ENCODE measurements at places on chromosomes 3 and 15.

- DNase-seq, result peak; percentile 10
Measured at GRCh38 chr15:27238707-27239423, 267.9 kb downstream of the GABRG3 start.

- DNase-seq, result peak; percentile 93
Measured at GRCh38 chr3:188863999-188864406, 307.8 kb upstream of the TPRG1 start.

DNA sequence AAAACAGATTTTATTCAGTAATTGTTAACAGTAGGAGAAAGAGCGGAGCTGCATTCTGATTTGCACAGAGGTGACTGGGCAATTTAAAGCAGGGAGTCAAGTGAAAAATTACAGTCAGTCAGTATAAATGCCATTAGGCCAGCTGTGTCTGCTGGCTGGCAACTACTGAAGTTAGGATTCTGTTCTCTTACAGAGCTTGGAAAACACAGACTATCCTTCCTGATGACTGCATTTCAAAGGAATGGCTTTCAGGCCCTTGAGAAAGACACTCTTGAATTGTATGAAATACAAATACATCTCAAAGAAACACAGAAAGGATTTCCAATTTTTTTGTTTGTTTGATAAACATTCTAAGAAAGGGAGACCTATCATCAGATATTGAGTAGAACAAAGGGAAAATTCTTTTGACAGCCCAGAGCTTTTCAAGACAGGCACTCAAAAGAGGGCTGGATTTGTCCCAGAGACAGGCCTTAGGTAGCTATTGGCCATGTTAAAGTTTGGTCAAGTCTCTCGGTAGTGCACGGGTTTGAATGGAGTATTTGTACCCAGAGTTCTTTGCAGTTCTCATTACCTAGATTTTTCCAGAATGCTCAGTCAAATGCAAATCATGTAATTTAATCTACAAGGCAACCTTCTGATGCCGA is 551.2 kb upstream of the CCDC54 start:
- peak; percentile 77 for DNase-seq

- peak; percentile 64 for DNase-seq
Measured at GRCh38 chr3:23611737-23612295, 193.9 kb upstream of the UBE2E1 start.

DNA sequence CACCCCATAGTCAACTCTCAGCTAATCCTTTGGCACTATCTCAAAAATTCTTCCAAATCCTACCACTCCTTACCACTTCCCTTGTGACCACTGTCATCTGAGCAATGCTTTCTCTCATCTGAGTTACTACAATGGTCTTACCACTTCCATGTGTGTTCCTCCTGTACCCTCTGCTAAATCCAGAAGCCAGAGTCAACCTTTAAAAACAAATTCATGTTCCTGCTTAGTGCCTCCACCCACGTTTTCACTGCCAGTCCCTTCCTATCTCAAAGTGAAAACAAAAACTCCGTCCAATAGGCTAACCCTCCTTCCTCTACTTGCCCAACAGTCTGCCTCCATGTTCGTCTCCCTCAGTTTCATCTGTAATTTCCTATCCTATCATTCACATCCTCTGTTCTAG is 109.0 kb downstream of the ADAMTS9 start:
- DNase-seq, result no peak

- peak; percentile 9 for DNase-seq
Measured at GRCh38 chr15:68126396-68126795, 72.3 kb downstream of the PIAS1 start.

DNA sequence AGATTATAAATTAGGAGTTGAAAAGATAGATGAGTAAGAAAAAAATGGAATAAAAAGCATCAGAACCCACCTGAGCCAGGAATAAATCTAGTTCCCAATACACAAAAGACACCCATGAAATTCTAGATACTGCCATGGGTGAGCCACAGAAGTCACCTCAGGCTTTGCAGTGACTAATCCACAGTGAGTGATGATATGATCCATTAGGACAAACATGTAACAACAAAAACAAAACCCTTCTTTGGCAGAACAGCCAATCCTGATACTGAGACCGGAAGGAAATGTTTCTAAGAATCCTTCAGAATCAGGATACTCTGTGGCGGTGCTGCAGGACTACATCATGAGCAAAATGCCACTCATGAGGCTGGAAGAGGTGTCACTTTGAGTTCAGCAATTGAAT is 15.0 kb upstream of the MINDY4B start:
- DNase-seq, result no peak

- DNase-seq, result no peak
Measured at GRCh38 chr3:126351086-126351770, 6.0 kb downstream of the KLF15 start.

- no peak for DNase-seq
Measured at GRCh38 chr3:194824100-194824499, 138.4 kb downstream of the FAM43A start.

GRCh38 chr3:177591379-177591778 is 394.1 kb upstream of the TBL1XR1 start:
- peak; percentile 65 for DNase-seq

DNA sequence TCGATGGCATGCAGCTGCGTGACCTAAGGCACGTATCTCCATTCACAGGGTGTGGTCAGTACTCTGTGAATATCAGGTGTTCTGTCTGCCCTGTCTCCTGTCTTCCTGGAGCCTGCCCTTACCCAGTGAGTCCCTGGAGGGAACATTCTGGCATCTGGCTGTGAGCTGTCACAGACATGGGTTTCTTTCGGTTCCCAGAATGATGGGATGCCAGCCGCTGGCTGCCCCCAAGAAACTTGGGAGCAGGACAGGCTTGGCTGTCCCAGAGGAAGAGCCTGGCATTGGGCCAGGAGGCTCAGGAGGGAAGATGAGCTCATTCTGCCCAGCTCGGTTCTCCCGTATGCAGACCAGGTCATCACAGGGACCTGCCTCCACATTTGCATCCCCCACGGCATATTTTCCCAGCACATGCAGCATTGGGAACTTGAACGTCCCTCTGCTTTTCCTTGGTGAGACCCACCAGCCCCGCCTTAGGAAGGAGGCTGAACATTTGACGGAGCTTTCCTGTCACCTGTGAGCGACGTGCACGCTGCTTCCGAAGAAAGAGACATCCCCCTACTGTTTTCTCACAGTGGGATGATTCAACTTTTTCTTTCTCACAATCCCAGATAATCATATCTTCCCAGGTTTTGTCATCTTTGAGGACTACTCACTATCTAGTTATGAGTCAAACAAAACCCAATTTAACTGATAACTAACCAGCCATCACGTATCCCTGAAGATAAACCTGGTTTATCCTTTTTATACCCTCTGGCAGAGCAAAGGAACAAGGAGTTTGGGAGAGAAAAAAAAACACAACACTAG is 22.0 kb upstream of the PGPEP1L start:
- no peak for DNase-seq

- DNase-seq, result no peak
Measured at GRCh38 chr3:157475921-157476414, 27.2 kb downstream of the VEPH1 start.

DNA sequence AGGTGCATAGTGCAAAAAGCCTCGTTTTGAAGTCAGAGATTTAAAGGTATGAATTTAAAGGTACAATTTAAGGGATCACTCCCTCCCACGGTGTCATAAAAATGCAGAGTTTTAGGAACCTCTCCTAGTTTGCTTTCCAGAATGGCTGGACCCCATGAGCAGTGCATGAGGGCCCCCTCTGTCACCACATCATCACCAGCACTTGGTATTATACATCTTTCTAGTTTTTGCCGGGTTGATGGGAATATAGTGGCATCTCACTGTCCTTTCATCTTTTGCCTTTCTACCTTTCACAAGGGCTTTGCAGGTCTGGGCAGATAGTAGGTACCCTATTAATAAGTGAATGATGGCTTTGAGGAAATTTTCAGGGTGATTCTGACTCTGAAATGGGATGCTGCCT is 103.6 kb upstream of the AGBL1 start:
- no peak for DNase-seq

DNA sequence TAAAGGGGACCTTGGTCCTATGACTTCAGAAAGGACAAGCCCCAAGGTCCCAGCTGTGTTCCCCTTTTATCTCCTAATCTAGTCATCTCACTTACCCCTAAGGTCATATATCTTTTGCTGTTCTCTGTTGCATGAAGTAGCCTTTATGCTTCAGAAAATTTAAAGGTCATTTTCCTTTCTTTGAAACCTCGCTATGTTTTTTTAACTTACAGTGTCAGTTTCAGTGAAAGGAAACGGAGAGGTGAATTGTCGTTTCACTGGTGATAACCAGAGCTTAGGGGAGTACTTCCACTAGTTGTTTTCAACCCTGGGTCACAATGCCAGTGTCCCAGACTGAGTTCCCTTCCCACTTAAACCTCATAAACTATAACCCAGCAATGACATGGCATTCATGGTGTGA is 357.4 kb downstream of the GAP43 start:
- no peak for DNase-seq

DNA sequence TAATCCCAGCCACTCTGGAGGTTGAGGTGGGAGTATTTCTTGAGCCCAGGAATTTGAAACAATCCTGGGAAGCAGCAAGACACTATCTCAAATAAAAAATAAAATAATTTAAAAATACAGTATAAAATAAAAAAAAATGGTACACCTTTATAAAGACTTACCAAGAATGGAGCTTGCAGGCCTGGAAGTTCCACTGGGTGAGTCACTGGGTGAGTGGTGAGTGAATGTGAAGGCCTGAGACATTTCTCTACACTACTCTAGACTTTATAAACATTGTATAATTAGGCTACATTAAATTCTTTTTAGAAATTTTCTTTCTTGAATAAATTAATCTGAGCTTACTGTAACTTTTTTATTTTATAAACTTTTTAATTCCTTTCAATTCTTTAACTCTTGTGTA is 609.1 kb upstream of the BCHE start:
- DNase-seq, result no peak

- DNase-seq, result peak; percentile 7
Measured at GRCh38 chr3:132038198-132038825, 3.5 kb upstream of the CPNE4 start.

GRCh38 chr15:38788918-38789317 is 224.3 kb upstream of the RASGRP1 start:
- no peak for DNase-seq

- no peak for DNase-seq
Measured at GRCh38 chr15:63905558-63906265, 72.0 kb upstream of the HERC1 start.

DNA sequence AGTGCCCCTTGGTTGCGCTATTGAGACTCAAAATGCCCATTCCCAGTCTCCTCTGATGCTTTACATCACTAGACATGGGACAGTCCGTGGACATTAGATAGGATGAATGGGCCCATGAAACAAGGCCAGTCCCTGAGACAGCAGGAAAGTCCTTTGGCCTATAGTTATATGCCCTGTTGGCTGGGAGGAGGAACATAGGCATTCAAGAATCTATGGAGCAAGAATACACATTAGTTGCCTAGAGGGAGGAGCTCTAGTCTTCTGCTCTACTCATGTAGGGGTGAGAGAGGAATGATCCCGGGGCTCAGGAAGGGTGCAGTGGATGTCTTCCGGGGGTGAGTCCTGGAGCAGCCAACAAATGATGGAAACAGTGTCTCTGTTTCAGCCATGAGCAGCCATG is 58.0 kb upstream of the LRTM1 start:
- DNase-seq, result no peak

DNA sequence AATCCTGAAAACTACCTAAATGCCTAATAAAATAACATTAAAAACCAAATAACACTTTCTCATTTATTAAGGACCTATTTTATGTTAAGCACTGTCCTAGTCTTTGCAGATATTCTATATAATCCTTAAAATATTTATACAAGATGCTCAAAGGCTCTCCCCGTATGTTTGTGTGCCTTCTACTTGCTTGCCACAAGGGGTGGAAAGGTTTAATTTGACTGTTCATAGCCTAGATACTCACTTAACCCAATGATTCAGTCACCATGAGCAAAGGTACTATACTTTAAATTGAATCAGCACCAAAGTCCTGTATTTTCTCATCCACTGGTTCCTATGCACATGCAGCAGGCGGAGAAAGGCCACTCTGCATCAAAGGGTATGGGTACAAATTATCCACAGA is 32.0 kb downstream of the LSAMP start:
- DNase-seq, result no peak

GRCh38 chr15:43132830-43133429 is 456 bp upstream of the TMEM62 start:
- DNase-seq, result no peak

GRCh38 chr3:127134887-127135240 is 58.1 kb upstream of the PRR23E start:
- no peak for DNase-seq

DNA sequence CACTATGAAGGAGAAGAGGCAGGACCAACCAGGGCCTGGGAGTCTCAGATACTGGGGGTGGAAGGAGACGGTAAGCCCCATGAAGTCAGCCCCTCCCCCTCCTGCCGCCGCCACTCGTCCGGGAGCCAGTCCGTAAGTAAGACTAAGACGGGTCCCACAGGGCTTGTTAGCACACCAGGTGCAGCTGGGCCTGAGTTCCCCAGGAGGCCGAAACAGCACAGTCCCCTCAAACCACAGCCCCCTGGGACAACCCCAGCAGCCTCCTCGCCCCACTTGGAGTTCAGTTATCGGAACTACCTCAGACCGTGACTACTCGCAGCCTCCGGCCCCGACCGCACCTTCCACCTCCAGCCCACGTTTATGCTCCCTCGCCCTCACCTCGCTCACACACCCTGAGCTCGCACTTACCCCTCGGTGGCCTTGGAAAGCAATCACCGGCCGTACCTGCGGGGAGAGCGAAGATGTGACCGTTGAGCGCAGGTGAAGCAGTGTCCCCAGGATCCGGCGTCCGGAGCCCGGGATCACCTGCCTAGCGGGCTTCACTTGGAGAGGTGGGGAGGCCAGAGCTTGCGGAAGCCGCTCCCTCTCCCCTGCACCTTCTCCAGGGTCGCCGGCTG is 557 bp downstream of the ELL3 start:
- no peak for DNase-seq

GRCh38 chr3:79534727-79535126 is 233.1 kb downstream of the ROBO1 start:
- DNase-seq, result no peak

- DNase-seq, result no peak
Measured at GRCh38 chr15:74316141-74316540, 51.3 kb downstream of the CYP11A1 start.

GRCh38 chr3:184593220-184593927 is 31.8 kb downstream of the EPHB3 start:
- DNase-seq, result no peak

DNA sequence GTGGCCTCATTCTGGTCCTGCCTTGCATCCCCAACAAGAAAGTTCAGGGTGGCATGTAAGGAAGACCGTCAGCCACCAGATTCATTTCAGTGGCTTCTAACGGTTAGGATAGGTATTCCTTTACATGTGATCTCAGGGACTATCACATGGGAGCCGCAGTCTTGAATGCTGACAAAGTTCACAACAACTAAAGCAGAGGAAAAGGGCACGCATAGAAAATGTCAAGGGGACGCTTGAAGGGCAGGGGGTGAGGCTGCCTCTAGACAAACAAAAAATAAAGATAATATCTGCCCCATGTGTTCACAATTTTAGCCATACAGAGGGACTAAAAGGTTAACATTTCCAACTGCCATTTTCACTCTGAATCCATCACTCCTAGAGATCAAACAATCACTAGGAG is 31.9 kb upstream of the ARL8B start:
- no peak for DNase-seq
